ENCODE measurements at places on chromosomes 16 and 17.

GRCh38 chr16:72025404-72026114 is 17.0 kb downstream of the DHODH start:
- DNase-seq, result no peak

DNA sequence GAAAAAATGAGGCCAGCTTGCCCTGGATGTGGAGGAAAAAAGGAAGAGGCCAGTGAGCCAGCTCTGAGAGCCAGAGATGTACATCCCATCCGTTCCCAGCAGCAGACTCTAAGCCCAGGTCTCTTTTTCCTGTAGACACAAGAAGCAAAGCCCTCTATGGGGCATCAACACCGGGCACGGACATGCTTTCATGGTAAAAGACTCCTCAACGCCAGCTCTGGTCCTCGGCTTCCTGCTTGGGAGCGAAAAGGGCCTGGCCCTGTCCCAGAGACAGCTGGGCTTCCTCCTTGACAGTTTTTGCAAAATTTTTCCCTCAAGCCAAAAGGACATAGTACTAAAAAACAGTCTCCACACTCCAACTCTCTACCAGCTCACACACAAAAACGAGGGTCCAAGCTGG is 27.1 kb downstream of the PELP1 start:
- no peak for DNase-seq

DNA sequence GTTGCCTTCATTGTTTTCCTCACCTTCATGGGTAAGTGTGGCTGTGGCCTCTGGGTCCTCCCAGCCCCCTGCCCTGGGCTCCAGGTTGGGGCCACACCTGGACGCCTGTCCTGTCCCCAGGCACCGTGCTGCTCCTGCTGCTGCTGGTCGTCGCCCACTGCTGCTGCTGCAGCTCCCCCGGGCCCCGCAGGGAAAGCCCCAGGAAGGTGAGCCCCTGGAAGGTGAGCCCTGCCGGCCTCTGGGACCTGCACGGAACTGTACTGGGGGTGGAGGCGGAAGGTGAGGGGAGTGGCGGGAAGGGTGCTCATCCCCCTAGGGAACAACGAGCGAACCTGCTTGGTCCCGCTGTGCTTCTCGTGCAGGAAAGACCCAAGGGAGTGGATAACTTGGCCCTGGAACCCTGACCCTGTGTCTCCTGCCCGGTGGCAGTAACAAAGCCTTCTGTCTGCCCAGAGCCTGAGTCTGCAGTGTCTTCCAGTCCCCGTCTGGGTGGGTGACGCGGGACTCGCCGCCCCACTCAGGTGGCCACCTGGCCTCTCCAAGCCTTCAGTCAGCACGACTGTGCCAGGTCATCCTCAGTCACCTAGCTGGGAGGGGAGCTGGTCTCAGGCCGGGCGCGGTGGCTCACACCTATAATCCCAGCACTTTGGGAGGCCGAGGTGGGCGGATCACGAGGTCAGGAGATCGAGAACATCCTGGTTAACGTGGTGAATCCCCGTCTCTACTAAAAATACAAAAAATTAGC is 831 bp downstream of the SMIM22 start:
- DNase-seq, result no peak

- no peak for DNase-seq
Observed at GRCh38 chr16:24257958-24258357, 1.8 kb downstream of the CACNG3 start.

- no peak for DNase-seq
Observed at GRCh38 chr16:56672761-56673536, 3.3 kb downstream of the MT1H start.

All from dermis blood vessel endothelial cell (primary cell).